ENCODE measurements at places on chromosomes 12 and 14.

- DNase-seq = no peak
Measured at GRCh38 chr14:92391726-92392125, 68.8 kb downstream of the SLC24A4 start.

DNA sequence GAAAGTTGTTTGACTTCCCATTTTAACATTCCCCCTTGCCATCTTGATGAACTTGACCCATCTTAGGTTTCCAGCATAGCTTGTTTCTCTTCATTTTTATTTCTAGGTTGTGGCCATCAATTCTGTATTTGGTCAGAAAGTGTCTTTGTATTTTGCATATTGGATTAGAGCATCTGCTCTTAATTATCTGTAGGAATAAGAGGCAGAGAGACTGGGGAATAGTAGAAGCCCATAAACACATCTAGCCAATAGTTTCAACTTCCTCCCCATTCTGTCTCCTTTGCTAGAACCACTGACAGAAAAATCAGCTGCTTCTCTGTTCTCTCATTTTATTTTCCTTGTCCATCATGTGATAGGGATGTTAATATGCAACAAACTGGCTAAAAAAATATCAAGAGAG is 8.2 kb downstream of the SOCS2 start:
- DNase-seq = no peak

DNA sequence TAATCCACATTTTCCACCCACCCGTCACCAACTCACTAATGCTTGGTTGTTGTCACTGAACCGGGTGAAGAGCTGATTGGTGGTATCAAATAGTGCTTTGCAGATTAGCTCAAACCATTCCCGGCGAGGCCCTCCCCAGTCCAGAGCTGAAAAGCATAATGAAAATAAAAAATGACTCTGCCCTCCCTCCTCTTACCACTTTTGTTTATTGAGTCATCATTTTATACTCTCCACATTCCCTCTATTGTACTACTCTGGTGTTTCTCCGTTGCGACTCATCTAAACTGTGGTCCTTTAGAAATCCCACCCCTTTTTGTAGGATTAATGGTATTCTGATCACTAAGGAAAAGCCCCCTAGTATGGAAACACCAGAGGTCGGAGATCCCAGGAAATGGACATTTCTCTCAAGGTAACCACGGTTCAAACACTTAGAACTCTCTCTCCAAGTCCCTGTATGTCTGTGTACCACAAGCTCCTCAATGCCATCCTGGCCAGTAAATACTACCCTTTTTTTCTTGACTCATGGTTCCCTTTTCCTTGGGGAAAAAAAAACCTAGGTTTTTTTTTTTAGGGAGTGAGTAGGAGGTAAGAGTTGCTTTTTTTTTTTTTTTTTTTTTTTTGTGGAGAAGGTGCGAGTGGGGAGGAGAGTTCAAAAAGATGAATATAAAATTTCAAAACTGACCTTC is 42.0 kb downstream of the AREL1 start:
- no peak for DNase-seq

DNA sequence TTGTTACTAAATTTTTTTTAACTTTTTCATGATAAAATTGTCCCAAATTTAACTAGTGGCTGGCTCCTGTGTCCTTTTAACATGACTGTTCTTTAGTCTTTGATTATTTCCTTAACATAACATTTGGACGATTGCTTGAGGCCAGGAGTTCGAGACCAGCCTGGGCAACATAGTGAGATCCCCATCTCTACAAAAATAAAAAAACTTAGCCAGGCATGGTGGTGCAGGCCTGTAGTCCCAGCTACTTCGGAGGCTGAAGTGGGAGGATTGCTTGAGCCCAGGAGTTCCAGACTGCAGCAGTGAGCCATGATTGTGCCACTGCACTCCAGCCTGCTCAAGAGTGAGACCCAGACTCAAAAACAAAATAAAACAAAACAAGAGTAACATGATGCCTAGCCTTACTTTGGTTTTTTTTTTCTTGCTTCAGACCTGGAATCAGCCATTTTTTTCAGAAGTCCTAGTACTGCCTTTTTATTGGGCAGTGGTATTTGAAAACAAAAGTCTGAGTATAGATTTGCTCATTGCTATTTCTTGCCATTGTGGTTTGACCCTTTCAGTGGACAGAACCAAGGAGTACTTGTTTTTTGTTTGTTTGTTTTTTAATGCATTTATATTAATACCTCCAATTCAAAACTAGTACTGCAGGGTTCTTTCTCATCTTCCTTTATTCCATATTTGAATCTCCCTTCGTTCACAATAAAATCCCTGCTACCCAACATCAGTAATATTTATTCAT is 4.8 kb downstream of the TOGARAM1 start:
- no peak for DNase-seq

GRCh38 chr12:121762269-121762668 is 31.2 kb downstream of the RHOF start:
- DNase-seq = no peak

Data from ovary (tissue), 10 donors.